Daoy (cell line): ENCODE measurements at places on chromosomes 16 and 17. TPM values are rescaled to one million over a fixed set of nuclear protein-coding genes. Genes with fewer than 3 reads are reported as not detected.

DNA sequence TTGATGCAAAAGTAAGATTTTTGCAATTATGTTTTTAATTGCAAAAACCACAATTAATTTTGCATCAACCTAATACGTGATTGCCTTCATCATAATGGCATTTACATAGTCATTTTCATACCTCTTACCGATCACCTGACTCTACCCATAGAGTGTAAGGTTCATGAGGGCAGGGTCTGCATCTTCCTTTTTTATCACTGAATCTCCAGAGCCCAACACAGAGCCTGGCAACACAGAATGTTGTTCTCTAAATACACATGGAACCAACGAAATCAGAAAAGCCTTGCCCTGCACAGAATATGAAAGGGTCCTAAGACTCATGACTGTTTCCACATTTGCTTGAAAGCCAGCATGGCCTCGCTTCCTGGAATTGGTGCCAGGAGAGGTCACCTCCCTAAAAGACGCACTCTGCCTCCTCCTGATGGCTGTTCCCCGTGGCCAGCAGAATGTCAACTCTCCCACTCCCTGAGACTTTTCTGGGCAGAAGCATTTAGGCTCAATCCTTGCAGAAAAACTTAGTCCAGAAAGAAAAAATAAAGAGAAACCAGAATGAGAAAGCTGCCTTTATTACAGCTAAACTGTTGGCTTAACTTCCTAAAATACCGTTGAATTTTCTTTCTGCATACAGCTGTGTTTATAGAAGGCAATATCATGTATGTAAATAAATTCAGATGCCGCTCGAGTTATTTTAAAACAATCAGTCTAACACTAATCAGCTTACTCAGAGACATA, 327.8 kb upstream of the MAF start:
- no peak for DNase-seq

- DNase-seq: no peak
Measured at GRCh38 chr16:81550432-81550808, 105.8 kb downstream of the CMIP start.

DNA sequence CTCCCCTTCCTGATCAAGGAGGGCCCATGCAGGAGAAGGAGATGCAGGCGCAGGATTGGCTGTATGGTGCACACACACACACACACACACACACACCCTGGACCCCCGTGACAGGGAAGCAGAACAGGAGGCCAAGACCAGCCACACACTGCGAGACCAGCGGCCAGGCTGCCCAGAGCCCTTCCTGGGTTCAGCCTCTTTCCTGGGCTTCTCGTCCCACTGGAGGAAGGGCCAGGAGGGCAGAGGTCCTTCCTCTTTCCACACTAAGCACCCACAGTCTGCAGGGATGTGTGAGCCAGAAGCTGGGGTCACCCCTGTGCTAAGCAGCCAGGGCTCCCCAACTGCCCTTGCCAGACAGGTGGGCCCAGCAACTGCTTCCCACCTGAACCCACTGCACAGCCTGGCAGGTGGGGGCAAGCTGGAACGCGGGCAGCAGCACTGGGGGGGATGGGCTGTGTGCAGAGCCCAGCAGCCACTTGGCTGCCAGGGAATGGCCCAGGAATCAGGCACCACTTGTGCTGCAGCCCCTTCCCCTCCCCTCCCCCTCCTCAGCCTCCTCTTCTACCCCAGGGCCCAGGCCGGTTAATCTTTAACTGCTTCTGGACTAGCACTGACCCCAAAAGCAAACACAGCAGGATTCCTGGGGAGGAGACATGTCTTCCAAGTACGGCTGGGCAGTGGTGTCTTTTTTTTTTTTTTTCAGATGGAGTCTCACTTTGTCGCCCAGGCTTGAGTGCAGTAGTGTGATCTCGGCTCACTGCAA, 44.6 kb upstream of the SLC38A10 start:
- DNase-seq: no peak

GRCh38 chr16:86834451-86835035, 256.2 kb downstream of the FOXL1 start:
- peak; percentile 89 for DNase-seq

The ZFHX3 gene
- total RNA-seq: 1.5 and 2.0 TPM in 2 replicates

GRCh38 chr16:81003610-81004460, 2.9 kb downstream of the CMC2 start:
- no peak for DNase-seq

- DNase-seq: peak; percentile 17
Measured at GRCh38 chr16:24729951-24730815, 732 bp downstream of the TNRC6A start.

GRCh38 chr17:10010752-10011151, 105.7 kb upstream of the RCVRN start:
- no peak for DNase-seq

The PIK3R5 gene
- not detected in 2 replicates for total RNA-seq

DNA sequence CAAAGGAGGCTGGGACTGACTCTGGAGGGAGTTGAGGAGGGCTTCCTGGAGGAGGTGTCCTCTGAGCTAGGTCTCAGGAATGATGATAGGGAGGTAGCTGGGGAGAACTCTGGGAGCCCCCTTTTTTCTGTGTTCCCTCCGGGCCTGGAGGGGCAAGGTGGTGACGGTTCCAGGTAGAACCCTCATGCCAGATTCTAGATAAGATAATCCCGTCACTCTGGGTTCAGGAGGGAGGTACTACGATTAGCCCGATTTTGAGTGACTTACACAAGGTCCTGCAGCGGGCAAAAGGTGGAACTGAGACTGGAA, 18.7 kb upstream of the ADGRG3 start:
- no peak for DNase-seq

DNA sequence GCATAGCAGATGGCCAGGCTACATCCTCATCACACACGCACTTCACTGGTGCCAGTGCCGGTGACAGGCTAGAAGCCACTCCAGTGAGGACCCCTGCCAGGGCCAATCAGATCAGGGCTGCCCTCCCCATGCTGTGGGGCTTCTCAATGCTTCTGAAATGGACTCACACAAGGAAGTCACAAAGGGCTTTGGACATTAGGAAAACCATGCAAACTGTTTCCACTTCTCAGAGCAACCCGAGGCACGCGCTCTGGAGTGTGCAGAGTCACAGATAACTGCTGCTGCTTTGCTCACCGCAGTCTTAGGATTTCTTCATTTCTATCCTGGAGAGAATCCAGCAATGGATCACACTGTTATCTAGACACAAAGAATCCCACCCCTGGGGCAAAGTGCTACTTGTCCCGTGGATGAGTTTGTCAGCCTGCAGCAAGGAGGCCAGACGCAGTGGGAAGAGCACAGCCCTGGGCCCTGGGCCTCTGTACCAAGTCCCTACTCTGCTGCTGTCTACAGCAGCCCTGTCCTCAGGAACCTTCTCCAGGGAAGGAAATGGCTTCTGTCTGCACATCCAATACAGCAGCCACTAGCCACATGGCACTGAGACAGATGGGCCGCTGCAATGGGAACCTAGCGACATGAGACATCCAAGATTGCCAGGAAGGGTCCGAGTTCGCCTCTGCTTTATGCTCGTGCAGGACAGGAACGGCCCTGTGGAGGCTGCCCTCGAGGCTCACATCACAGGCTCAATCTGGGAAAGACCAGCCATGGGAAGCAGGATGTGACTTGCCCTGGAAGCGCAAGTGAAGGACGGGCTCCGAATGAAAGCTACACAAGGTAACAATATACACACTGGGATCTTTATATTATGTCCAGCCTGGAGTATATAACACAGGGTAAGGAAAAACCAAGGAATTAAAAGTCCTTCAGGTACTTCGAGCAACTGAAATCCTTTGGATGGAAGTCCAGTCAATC, 169.3 kb downstream of the ZFHX3 start:
- DNase-seq: peak; percentile 5

DNA sequence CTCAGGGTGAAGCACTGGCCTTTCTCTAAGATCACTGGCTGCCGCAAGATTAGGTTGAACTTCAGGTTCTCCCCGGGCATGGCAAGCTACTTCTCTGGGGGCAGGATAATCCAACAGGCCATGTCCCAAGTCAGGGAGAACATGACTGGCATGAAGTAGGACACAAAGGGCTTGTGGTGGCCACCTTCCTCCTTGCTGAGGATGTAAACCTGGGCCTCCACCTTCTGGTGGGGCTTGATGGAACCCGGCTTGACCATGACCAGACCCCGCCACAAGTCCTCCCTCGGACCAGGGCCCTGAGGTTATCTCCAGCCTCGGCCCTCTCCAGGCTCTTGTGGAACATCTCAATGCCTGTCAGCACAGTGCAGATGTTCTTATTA, 211.1 kb upstream of the WSB1 start:
- no peak for DNase-seq

DNA sequence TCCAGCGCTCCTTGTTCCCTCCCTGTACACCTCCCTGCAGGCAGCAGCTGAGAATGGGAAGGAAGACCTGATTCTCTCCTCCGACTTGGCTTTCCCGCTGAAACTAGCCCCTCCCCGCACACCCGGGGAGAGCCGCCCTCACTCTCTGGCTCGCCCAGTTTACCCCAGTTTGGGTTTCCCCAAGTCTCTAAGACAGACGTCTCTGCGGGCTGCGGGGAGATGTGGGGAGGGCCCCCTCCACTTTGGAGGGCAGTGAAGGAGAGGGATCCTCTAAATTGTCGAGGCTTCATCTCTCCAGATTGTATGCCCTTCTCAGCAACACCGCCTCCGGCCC, 797 bp downstream of the GRB7 start:
- DNase-seq: peak; percentile 28

DNA sequence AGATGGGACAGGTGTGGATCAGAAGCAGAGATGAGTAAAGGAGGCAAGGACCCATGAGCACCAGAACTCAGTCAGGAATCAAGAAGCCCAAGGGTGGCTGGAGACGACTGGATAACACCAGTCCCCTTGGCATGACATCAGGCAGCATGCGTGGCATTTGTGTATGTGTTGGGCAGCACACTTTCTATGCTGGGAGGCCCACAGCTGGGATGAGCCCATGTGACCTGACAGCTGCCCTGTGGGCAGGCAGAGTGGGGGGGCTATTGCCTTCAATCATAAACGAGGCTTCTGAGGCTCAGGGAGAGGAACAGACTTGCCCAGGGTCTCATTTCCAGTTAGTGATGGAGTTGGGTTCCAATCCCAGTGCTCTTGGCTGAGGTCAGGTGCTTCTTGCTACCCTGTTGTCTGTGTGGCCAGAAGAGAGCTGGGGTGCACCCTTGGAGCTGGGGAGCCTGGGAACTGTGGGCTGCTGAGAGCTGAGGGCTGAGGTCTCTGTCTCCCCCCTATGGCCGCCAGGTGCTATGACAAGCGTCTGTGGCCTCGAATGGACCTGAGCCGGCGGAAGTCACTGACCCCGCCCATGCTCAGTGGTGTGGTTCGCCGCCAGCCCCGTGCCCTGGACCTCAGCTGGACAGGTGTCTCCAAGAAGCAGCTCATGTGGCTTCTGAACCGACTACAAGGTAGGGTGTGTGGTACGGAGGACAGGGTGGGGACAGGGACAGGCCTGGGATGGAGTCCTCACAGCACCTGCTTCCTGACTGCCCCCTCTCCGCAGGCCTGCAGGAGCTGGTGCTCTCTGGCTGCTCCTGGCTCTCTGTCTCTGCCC, 7.1 kb upstream of the ORAI3 start:
- peak; percentile 72 for DNase-seq

- DNase-seq: no peak
Measured at GRCh38 chr16:2824626-2825025, 5.5 kb upstream of the ZG16B start.

DNA sequence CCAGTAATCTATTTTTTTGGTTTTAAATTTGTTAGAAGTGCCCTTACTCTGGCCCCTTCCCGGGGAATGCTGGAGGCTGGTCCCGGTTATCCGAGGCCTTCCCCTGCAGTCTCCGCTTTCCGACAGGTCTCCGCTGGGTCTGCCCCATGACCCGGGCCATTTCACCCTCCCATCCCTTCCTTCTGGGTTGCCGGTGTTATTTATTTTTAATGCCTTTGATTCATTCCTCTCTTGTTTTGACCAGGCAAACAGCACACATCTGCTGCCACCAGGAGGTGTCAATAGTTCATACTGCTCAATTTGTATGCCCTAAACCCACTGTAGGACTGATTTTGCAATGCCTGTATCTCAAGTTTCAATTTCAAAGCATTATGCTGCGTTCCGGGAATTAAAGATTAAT, 113.2 kb upstream of the IRX5 start:
- DNase-seq: peak; percentile 7

DNA sequence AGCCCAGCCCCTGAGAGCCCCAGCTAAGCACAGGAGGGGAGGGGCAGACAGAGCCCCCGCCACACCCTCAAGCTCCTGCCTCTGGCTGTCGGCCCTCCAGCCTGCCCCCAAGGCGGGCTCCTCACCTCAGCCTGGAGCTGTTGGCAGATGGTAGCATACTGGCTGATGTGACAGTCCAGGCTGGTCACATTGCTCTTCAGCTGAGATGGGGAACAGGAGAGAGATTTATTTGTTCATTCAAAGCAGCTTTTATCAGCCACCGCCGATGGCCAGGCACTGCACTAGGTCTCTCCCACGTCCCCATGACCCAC, 14.8 kb downstream of the KIF18B start:
- no peak for DNase-seq

DNA sequence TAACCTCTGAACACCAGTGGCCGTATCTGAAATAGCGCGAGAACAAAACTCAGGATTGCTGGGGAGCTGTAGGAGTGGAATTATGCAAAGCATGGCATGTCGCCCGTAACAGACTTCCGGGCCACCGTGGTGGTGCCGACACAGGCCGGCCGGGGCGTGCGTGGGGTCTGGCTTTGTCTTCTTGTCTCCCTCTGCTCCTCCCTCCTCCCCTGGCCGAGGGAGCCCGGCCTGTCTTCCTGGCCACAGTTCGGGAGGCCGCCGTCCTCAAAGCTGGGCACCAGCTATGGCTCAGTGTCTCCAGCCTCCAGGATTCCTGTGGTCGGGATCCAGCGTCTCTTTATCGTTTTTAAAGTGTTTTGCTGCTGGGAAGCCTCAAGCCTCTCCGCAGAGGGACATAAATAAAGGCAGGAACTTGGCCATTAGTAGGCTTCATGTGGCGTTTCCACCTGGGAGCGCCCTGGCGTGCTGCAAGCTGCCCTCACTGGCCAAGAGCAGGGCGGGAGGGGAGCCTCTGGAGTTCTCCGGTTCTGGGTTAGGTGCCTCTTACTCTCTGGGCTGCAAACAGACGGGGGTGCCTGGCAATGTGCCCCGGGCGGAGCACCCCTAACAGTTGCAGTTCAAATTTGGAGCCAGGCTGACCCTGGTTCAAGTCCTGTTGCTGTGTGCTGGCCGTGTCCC, 22.0 kb upstream of the NPTX1 start:
- DNase-seq: peak; percentile 42

DNA sequence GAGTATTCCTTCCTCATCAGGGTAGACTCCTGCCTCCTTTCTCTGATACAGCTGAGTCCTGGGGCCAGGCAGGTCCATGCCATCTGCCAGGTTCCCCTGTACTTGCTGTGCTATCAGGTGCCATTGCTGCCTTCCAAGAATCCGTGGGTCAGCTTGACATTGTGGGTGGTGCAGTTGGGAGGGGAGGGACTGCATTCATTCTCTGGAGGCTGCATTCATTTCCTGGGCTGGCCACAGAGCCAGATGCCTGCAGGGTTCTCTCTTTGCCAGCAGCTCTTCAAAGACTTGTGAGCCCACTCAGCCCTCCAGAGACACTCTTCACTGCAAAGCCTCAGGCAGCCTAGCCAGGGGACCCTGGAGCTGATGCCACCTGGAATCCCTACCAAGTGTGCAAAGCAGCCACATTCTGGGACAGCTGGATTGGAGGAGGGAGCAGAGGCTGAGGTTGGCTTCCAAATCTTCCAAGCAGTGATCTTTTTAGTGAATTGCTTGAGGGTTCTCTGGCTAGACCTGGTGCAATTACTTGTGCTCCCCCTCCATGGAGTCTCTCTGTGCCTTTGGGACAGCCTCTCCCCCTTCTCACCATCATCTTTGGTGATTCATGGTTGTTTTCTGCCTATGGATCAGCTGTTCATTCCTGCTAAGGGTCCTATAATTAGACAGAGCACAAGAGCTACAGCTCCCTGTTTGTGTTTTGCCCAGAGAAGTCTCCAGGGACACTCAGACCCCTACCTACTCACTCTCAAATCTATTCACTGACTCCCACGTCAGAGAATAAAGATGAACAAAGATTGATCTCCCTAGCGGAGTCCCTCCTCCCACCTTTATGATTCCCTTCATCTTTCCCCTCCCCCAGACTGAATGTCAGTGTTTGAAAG, 20.9 kb downstream of the ANKFN1 start:
- no peak for DNase-seq
